ENCODE measurements at places on chromosomes 7 and 10.

- H3K4me3 ChIP-seq: no peak overlapping the region
- no peaks in the 10 kb centered on the region for H3K36me3 ChIP-seq
- H3K4me1 ChIP-seq: no peaks in the 10 kb centered on the region
- no peak overlapping the region for H3K27ac ChIP-seq
- H3K27me3 ChIP-seq: no peaks in the 10 kb centered on the region
- no peak for DNase-seq
These were observed 28.9 kb upstream of the TMEM72 start for GRCh38 chr10:44882166-44882720.

DNA sequence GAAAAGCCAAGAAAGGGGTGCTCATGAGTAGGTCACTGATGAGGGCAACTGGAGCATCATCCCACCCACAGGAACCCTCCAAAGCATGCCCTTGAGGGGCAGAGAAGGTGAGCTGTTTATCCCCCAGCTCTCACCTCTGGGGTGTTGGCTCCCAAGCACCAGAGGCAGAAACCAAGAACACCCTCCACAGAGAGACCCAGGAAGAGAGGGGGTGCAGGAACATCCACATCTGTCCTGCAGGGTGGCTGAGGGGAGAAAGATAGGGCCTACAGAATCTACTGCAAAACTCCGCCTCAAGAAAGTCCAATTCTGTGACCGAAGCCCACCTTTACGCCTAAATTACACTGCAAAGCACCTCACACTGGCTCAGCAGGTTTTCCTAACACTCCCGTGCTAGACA, 40.1 kb downstream of the GPAM start:
- H3K4me3 ChIP-seq: no peak overlapping the region
- no peaks in the 10 kb centered on the region for H3K27me3 ChIP-seq
- H3K4me1 ChIP-seq: no peaks in the 10 kb centered on the region
- H3K27ac ChIP-seq: no peak overlapping the region
- peaks cover 2% of the 10 kb centered on the region for H3K36me3 ChIP-seq

DNA sequence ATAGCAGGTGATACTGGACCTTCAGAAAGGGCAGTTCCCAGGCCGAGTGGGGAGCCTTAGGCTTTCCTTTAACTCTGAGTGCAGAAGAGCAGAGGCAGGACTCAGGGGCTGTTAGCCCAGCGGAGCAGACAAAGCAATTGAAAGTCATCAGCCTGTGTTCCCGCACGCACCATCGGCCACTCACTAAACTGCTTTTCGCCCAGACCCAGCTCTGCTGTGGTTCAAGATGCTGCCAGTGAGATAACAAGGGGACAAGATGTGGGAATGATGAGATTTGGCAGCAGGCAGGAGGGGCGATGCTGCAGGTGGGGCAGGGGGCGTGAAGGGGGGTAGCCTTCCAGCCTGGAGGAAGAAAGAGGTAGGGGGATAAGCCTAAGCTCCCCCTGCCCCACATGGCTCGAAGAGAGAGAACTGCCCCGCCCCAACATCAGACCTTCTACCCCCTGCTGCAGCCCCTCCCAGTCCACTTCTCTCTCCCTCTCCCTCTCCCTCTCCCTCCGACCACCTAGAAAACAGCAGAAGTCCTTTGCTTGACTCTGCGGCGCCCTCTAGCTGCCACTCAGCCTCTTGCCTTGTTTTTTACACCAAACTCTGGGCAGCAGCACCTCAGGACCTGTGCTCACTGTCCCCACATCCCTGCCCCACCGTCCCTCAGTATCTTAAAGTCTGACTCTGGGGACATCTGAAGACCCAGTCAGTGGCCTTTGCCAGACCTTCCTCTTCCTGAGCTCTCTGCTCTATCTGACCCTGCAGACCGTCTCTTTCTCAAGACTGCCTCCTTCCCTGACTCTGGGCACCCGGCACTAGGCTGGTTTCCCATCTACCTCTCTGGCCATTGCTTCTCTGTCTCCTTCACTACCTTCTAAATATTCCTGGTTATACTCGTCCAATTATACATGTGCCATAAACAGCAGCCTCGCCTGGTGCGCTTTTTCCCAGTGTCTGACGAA, 110.5 kb downstream of the C10orf105 start:
- H3K36me3 ChIP-seq: no peaks in the 10 kb centered on the region
- DNase-seq: peak; percentile 93
- no peaks in the 10 kb centered on the region for H3K27me3 ChIP-seq

- no peaks in the 10 kb centered on the region for H3K4me1 ChIP-seq
- H3K4me3 ChIP-seq: no peak overlapping the region
- H3K27me3 ChIP-seq: peaks cover 2% of the 10 kb centered on the region
- no peak overlapping the region for H3K27ac ChIP-seq
- no peaks in the 10 kb centered on the region for H3K36me3 ChIP-seq
These were observed 438.6 kb upstream of the MGMT start for GRCh38 chr10:129028451-129028850.

DNA sequence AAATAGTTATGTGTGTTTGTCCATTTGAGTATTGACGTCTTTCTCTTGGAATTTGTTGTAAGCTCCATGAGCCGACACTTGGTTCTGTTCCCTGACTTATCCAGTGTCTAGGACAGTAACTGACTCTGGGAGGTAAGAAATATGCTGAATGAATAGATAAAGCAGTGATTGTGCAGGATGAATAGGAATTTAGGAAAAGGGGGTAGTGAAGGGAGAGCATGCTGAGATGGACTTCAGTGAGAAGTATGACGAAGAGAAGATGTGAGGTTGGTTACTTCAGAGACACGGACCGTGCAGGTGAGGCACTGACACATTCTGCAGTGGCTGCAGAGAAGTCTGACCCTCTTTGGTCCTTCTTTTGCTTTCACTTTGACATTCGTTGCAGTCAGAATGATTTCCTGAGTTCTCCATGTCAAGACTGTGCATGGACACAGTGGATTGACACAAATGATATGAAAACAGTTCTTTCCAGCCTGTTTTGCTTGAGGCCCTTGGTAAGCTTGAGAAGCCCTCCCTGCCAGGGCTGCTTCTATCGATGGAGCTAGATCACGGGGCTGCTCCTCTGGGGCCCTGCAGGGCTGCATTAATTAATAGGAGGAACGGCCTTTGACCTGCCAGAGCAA, 261.5 kb upstream of the SORCS1 start:
- H3K4me1 ChIP-seq: no peaks in the 10 kb centered on the region
- DNase-seq: no peak
- no peaks in the 10 kb centered on the region for H3K27me3 ChIP-seq
- no peaks in the 10 kb centered on the region for H3K36me3 ChIP-seq

GRCh38 chr7:44043902-44044301, 600 bp upstream of the DBNL start:
- H3K4me1 ChIP-seq: no peaks in the 10 kb centered on the region
- no peaks in the 10 kb centered on the region for H3K36me3 ChIP-seq
- H3K4me3 ChIP-seq: peak overlapping the region; percentile 85
- DNase-seq: no peak

- no peaks in the 10 kb centered on the region for H3K4me1 ChIP-seq
- H3K27me3 ChIP-seq: no peaks in the 10 kb centered on the region
- H3K4me3 ChIP-seq: no peak overlapping the region
- H3K36me3 ChIP-seq: peaks cover 3% of the 10 kb centered on the region
These were observed 42.9 kb upstream of the TMEM168 start for GRCh38 chr7:112833082-112833481.

- no peaks in the 10 kb centered on the region for H3K4me1 ChIP-seq
- no peak overlapping the region for H3K4me3 ChIP-seq
- DNase-seq: no peak
- no peak overlapping the region for H3K27ac ChIP-seq
These were observed 238.9 kb downstream of the FOXP2 start for GRCh38 chr7:114653364-114654088.

DNA sequence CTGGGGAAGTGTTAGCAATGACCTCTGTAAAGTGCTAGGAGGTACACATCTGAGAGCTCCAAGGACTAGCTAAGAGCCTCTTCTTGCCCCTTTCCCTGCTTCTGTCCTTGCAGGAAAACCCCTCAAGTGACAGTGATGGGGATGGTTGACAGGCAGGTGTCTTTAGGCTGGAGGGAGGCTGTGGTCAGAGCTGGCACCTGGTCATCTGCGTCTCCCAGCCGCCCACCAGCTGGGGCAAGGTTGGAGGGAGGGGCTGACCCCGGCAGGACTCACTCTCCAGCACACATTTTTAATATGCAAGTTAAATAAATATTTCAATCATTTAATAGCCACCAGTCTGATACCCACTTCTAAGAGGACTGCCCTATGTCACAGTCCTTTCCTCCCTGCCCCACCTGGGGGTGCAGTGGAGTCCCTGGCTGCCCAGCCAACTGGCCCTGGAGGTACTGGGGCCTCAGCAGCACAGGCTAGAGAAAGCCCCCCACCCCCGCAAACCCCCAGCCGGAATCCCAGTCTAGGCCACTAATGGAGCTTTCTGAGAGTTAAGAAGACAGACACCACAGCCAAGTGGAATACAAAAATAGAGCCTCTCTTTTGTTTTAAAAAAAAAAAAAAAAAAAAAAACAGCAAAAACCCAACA, 6.3 kb downstream of the FGF8 start:
- no peak for DNase-seq
- no peak overlapping the region for H3K27ac ChIP-seq
- no peaks in the 10 kb centered on the region for H3K4me1 ChIP-seq
- no peaks in the 10 kb centered on the region for H3K36me3 ChIP-seq

- no peak overlapping the region for H3K4me3 ChIP-seq
- H3K36me3 ChIP-seq: no peaks in the 10 kb centered on the region
- no peaks in the 10 kb centered on the region for H3K27me3 ChIP-seq
- H3K27ac ChIP-seq: no peak overlapping the region
These were observed 194.8 kb downstream of the FANK1 start for GRCh38 chr10:126090911-126091728.

DNA sequence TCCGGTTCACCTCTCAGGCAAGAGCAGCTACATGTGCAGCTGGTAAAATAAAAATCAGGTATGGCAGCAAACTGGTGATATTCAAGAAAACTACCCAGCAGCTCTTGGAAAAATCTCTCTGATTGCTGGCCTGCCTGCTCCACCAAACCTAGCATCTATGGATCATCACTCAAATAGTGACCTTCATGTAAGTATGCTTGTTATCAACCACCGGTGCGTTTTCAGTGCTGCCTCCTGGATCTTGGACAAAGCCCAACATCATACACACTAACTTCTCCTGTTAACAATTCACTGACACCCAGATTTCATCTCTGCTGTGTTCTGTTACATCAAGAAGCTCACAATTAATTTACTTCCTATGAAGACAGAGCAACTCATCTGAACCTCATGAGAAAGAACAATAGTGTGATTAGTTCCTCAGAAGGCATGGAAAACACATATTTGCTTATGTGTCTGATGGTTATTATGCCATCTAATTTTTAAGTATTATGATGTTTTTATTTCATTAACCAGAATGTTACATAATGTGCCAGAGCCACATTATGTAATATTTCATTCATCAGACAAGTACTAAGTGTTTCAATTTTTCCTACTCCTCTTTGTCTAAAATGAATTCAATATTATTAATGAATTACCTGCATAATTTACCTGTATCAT, 8.8 kb downstream of the CDK6 start:
- no peak overlapping the region for H3K27ac ChIP-seq
- peaks cover 1% of the 10 kb centered on the region for H3K4me1 ChIP-seq

DNA sequence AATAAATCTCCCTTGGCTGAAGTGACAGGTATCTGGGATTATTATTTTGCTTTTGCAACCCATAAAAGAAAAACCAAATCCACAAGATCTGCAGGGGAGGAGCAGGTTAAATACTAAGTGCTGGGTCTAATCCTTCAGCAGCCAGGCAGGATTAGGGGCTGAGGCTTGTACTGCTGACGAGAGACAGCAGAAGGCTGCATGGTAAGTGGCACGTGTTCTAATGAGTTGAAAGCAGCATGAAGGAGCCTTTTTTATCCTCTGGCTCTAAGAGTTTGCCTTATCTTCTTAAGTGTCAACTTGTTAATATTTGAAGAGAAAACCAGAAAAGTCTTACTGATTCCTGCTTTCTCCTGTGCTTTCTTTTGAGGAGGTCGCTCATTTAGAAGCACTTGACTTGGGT, 50.0 kb downstream of the LYZL2 start:
- H3K4me3 ChIP-seq: no peak overlapping the region
- DNase-seq: no peak
- H3K27ac ChIP-seq: no peak overlapping the region
- no peaks in the 10 kb centered on the region for H3K4me1 ChIP-seq
- H3K36me3 ChIP-seq: no peaks in the 10 kb centered on the region

DNA sequence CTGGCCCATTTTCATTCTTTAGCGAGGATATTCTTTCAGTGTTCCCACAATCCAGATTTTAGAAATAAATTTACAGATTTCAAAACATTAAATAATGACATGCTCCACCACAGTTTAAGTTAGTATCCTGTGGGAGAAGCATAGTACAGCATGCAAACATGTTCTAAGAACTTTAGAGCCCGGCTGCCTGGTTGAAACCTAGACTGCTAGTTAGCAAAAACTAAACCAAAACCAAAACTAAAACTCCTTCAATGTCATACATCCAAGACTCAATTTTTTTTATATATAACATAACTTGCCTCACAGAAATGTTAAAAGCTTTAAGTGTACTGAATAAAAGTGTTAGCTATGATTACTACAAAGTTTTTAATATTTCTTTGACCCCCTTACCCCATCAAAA, 17.0 kb downstream of the TRA2A start:
- H3K4me3 ChIP-seq: no peak overlapping the region
- H3K27me3 ChIP-seq: no peaks in the 10 kb centered on the region
- no peak for DNase-seq
- H3K36me3 ChIP-seq: peaks cover 3% of the 10 kb centered on the region
- H3K4me1 ChIP-seq: no peaks in the 10 kb centered on the region

- H3K4me3 ChIP-seq: no peak overlapping the region
- no peaks in the 10 kb centered on the region for H3K27me3 ChIP-seq
- no peak for DNase-seq
- H3K36me3 ChIP-seq: no peaks in the 10 kb centered on the region
These were observed 78.1 kb downstream of the FZD1 start for GRCh38 chr7:91342346-91342745.
